ENCODE measurements at places on chromosomes 11 and 22.

GRCh38 chr11:125331357-125332035, 164.6 kb downstream of the FEZ1 start:
- no peak for DNase-seq

- DNase-seq: no peak
Measured at GRCh38 chr11:130220311-130221035, 60.9 kb downstream of the ST14 start.

- DNase-seq: no peak
Measured at GRCh38 chr11:92857407-92857806, 112.0 kb upstream of the MTNR1B start.

- DNase-seq: peak; percentile 71
Measured at GRCh38 chr11:8715501-8715900, 32.9 kb downstream of the RPL27A start.

- peak; percentile 53 for DNase-seq
Measured at GRCh38 chr22:23218867-23219251, 38.5 kb downstream of the BCR start.

GRCh38 chr11:61498767-61499341, 9.7 kb upstream of the LRRC10B start:
- no peak for DNase-seq

DNA sequence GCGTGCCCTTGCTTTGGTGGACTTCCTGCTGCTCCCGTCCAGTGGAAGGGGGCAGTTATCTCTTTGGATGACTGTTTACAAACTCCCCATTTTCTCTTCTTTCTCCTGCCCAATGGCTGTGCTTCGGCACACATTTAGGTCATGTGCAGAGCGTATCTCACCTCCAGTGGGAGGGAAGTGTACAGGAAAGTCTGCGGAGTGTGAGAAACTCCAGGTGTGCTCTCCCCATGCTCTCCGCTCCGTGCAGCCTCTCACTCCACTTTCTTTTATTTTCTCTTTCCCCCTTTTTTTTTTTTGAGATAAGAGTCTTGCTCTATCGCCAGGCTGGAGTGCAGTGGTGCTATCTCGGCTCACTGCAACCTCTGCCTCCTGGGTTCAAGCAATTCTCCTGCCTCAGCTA, 11.9 kb upstream of the TEF start:
- no peak for DNase-seq

- DNase-seq: peak; percentile 45
Measured at GRCh38 chr22:41094041-41094593, 1.7 kb downstream of the EP300 start.

DNA sequence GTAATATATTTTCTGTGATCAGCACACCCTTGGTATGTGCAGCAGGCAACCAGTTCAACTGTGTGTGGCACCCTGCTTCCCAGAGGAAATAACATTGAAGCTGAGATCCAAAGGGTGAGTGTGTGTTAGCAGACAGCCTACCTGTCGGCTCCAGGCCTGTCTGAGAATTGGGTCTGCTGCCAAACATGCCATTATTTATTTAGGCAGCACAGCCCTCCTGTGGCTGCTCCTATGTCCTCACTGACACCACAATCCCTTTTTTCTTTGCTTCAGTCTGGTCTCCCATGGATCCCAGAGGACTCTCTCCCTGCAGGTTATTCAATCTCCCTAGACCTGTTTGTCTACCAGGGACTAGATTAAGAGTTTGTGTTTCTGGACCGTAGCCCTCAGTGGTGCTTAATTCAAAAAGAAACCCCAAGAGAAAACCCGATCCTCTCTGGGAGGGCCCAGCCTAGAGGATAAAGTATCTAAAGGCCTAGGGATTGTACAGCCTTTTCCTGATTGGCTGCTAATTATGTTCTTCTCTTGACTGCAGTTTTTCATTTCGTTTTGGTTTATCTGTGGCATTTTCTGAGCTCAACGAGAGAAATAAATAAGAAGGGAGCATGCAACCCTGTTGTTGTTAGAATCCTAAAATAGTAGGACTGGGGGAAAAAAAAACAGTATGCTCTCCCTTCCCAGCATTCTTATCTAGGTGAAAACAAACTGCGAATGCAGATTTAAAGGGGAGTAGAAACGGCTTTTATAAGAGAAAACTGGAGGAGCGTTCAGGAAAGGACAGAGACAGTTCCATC, 24.1 kb downstream of the KCNE3 start:
- no peak for DNase-seq

DNA sequence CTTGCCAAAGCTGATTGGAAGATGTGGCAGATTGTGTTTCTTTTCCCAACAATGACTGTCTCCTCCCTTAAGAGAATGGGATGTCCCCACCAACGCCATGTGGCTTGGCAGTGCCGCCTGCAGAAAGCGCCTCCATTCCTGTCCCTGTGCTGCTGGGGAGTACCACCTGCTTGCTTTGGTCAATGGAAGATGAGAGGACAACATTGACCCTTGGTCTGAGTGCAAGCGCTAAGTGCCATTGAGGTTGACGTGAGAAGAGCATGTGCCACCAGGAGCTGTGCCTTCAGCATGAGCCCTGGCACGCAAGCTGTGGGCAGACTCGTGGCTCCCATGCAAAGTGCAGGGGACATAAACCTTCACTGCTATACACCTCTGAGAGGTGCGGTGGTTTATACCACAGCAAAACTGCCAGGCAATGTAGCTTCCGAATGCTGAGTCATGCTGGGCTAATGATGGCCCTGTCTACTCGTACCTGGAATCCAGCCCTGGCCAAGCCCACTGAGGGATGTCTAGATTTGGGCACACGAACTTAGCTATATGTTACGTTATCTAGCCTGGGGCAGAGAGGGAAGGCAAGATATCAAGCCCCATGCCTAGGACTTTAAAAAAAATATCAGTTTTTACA, 41.9 kb downstream of the MYEOV start:
- DNase-seq: no peak

DNA sequence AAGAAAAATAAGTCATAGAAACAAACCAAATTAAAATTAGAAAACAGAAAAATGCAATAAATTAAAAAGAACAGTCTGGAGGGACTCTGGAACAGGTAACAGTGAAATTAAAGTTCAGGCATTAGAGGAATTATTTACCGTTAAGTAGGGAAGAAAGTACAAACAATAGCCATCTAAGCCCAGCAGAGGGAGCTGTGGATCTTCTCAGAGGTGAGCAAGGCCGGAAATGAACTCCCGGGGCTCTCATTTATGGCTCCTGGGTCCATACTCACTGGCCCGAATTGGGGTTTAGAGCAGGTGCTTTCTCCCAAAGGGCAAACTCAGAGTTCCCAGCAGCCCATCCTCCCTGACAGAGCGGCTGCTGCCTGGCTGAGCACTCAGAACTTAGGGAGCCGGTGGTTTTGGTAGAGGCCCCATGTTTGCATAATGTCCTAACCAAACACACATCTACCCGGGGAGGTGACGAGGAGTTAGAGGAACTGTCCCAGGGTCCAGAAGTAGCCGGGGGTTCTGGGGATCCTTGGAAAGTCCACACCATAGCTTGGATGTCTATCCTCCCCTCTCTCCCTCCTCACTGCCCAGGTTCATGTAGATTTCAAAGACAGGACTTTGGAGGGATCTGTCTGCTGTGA, 87.8 kb upstream of the VPREB1 start:
- DNase-seq: peak; percentile 82

DNA sequence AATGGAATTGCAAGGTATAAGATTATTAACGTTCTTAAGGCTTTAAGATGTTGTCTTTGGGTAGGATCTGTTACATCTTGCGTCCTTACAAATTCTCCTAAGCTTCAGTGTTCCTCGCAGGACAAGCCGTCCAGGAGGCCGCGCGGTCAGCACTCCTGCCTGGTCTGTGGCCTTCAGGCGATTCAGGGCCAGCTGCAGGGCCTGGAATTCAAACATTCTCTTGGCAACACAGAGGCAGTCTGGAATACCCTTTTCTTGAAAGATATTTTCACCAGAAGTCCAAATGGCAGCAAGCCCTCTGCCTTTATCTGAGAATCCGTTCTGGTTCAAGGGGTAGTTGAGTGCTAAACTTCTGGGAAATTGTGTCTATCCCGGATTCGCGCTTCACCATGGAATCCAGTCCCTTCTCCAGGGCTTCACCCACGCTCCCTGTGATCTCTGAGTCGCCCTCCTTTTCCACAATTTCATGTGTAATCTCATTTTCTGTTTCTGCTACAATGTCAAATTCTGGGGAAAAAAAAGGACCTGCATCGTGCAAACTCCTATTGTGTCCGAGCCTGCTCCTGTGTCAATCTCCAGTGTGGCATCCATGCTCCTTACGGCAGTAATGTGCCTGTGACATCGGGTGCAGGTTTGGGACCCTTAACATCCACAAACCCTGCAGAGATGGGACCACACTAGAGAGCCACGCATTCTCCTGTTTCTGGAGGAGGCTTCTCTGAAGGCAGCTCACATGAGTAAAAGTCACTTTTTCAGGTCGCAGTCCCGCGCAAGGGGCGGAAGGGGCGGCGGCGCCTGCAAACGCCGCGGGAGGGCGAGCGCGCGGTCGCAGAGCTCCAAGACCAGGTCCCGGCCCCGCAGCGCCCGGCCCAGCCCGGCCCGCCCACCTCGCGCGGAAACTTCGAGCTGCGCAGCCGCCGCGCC, 25.4 kb upstream of the SORL1 start:
- peak; percentile 49 for DNase-seq

GRCh38 chr11:91698845-91699244, 525.8 kb upstream of the FAT3 start:
- DNase-seq: no peak
